Activated CD4-positive, alpha-beta T cell treated with anti-CD3 and anti-CD28 coated beads, Interleukin-2, Interleukin-4, amounts not matched to agents 100 ng/mL and 50 ng/mL, durations not matched to agents 16 hours and 8 hours (primary cell): ENCODE measurements at places on chromosomes 11 and 22.
A peak's percentile ranks its signal among the peaks of the same experiment; 100 is the strongest.

GRCh38 chr11:129965248-129965647, 37.4 kb downstream of the PRDM10 start:
- DNase-seq = no peak

GRCh38 chr22:17743661-17744411, 30.4 kb downstream of the BID start:
- no peak for DNase-seq

- no peak for DNase-seq
Measured at GRCh38 chr11:43992183-43992582, 49.7 kb downstream of the C11orf96 start.

- DNase-seq = no peak
Measured at GRCh38 chr22:47205081-47205491, 442.6 kb downstream of the TBC1D22A start.

GRCh38 chr22:19730655-19731360, 7.5 kb downstream of the GP1BB start:
- peak; percentile 77 for DNase-seq

DNA sequence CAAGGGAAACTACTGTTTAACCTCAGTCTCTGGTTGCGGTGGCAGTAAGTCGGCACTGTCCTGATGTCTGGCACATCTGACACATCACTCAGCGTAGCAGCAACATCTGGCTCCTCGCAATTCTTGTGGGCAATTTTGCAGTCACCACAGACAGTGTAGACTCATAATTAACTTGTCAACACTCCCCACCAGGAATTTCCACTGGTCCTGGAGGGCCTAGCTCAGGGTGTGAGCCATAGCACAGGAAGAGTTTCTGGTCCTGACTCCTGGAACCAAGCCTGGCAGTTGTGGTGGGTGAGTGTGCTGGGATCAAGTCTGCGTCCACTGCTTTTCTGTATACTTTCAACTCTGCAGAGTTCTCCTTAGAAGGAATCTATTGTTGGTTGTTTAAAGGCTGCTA, 209.7 kb downstream of the SNX19 start:
- no peak for DNase-seq

- no peak for DNase-seq
Measured at GRCh38 chr11:94332814-94333213, 28.4 kb downstream of the IZUMO1R start.

DNA sequence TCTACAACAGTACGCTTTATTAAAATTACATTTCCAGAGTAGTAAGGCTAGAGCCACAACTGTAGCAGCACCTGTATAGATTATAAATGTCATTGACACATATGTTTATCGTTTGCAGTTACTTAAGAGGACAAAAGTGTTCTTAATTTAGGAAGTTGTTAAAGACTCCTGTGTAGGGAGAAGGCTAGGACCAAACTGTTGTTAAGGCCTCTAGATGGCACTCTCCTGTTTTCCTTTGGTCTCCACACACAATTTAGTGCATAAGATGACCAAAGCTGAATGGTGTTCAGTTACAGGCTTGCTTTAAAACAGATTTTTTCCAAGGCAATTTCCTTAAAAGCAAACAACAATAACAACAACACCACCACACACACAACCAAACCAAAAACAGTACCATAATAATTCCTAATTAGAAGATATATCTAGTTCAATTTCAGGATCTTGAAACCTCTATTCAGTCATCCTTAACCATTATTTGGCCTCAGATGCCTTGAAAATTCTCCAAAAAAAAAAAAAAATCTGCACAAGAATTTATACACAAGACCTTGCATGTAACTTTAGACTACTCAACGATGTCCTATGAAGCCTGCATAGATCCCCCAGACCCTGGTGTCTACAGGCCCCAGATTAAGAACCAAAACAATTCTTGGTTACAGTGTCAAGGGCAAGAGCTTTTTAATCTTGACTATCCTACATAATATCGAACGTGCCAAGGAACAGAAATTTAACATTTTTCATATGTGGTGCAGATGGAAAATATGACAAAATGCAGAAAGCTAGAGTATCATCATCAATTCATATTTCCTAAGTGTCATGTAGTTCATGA, 42.6 kb upstream of the APOA1 start:
- DNase-seq = peak; percentile 58
